Stimulated activated CD4-positive, alpha-beta T cell treated with anti-CD3 and anti-CD28 coated beads, Interleukin-1b, Interleukin-23, amount 100 ng/mL, for 1 hour (primary cell): ENCODE measurements at places on chromosomes 3 and 15.

DNA sequence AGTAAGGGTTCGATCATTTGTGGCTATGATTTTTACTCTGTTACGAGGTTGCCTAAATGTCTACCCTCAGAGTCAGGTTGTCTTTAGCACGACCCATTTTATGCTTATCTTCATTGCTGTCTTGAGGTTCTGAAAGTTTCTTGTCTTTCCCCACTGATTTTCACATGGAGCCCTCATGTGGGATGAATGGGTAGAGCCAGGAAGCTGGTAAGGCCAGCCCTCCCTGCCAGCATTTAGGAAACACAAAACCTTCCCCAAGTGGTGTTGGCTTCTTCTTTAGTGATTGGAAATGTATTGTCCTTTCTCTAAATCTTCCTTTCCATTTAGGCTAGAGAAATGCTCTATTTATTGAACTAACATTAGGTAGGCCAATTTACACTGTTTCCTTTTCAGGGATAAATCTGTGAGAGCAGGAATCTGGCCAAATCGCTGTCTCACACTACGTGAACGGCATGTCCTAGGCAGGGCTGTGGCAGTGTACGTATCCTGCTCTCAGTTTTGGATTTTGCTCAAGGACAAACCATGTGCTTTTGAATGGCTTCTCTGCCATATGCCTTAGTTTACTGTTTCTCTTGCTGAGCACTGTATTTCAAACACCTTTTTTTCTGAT, 43.7 kb downstream of the MYZAP start:
- no peak for DNase-seq

DNA sequence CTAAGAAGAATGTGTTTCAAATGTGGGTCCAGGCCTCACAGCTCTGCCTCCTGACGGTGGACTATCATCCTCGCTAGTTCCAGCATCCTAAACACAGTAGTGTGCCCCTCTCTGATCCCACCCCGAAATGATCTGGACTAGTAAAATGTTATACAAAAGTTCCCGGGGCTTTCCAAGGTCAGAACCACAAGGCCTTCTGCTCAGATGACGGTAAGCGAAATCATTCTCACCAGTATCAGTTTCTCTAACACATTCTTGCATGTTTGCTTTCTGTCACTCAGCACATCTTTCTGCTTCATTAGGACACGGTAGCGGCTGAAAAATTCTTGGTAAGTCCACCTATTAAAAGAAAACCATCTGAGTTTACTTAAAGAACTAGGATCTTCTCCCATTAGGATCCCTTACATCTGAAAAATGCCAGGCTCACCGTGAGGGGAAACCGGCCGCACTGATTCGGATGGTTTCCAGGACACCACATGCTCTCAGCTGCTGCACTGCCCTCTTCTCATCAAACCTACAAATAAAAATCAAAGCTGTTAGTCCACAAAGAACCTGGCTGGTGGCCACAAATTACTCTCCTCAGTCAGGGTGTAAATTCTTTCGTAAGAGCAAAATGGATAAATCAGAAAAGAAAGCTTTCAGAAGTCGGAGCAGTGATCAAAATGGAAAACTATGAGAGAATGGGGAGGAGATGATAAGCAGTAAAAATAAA, 83.9 kb upstream of the MYO5C start:
- DNase-seq: no peak

DNA sequence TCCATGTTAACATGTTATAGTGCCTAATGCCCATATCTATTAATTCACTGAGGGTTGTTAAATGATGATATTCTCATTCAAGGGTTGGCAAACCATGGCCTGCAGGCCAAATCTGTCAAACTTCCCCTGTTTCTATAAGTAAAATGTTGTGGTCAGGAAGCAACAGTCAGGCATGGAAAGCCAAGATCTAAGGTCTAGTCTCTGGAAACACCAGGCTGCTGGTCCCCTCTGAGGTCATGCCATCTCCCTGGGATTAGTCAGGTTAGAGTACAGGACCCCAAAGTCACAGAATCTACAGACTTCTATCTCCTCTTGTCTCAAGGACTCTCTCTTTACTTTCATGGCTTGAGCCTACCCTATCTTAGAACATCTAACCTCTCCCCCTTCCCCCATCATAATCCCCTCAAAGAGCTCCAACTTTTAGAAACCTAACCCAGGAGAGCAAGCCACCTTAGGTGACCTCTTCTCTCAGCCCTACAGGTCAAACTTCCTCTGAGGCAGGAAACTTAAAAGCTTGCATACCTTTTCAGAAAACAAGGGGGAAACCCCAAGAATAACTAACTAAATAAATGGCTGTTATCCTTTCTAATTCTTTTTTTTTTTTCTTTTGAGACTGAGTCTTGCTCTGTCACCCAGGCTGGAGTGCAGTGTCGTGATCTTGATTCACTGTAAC, 15.3 kb upstream of the HERC1 start:
- no peak for DNase-seq

GRCh38 chr3:180987344-180987743, 2.2 kb downstream of the DNAJC19 start:
- DNase-seq: no peak

- no peak for DNase-seq
Measured at GRCh38 chr3:147906285-147906684, 497.1 kb downstream of the ZIC1 start.

DNA sequence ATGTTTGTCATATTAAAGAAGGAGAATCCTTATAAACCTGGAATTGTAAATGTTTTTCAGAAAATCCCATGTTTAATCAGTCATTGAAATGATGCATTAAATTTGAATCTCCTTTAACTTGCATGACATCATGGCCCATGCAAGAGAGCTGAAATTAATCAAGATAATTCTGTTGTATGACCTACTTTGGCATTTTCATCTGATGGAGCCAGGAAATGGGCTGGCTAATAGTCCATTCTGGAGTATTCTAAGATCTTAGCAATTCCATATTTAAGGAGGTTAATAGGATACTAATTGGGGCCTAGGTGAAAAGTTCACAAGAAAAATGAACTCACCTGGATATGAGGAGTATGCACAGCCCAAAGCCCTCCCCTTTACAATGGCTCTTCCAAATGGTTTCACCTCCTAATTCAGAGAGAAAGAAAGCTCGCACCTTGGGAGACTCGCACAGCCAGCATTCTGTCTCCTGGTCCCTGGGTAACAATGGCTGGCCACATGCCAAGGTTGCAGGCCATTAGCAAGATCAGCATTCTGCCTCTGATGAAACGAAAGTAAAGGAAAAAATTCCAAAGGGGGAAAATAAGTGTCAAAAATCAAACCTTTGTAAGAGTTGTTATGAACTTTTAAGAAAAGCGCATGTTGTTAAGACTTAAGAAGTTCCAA, 786.4 kb downstream of the MCTP2 start:
- DNase-seq: no peak

GRCh38 chr3:39147711-39148434, 5.5 kb downstream of the CSRNP1 start:
- DNase-seq: no peak

GRCh38 chr3:160210799-160211221, 14.4 kb upstream of the C3orf80 start:
- no peak for DNase-seq

DNA sequence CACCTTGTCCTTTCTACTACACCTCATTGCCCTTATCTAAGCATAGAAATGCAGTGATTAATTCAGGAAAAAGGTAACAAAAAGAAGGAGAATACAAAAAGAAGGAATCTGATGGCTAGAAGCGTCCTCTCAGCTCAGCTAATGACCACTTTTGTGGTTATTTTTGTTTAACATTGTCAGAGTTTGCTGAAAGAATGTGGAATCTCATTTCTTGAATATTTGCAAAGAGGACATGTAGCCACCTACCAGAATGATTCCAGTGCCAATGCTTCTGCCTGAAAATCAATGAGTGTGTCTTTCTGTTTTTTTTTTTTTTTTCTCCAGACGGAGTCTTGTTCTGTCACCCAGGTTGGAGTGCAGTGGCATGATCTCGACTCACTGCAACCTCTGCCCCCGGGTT, 24.5 kb downstream of the NANOGP8 start:
- no peak for DNase-seq

DNA sequence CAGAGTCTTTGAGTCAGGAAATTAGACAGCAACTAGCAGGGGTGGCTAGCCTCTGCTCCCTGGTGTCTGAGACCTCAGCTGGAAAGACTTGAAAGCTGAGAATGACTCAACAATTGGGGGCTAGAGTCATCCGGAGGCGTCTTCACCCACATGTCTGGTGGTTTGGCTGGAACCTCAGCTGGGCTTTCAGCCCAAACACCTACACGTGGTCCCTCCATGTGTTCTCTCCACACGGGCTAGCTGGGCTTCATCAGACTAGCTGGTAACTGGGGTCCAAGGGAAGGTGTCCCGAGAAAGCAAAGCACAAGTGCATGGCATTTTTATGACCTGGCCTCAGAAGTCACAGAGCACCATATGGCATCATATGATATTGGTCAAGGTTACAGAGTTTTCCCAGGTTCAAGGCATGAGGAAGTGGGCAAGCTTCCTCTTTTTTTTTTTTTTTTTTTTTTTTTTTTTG, 19.9 kb upstream of the ABHD2 start:
- no peak for DNase-seq
